ENCODE measurements at places on chromosomes 5 and 9. TPM values are rescaled to one million over a fixed set of nuclear protein-coding genes. Genes with fewer than 3 reads are reported as not detected.

ESM1 gene
- 10.8 TPM for polyA plus RNA-seq

IL13 gene
- polyA plus RNA-seq: not detected

AIF1L gene
- polyA plus RNA-seq: 383 TPM

IL31RA gene
- not detected for polyA plus RNA-seq

IRGM gene
- 1.0 TPM for polyA plus RNA-seq

HACD4 gene
- 2.8 TPM for polyA plus RNA-seq

IL7R gene
- polyA plus RNA-seq: 1.2 TPM

TMEM252 gene
- polyA plus RNA-seq: 11.1 TPM

NEUROG1 gene
- polyA plus RNA-seq: not detected

PCDHB15 gene
- 15.0 TPM for polyA plus RNA-seq

PLEKHG4B gene
- polyA plus RNA-seq: 14.6 TPM

ZDHHC11 gene
- polyA plus RNA-seq: 11.8 TPM

CCL27 gene
- polyA plus RNA-seq: 0.59 TPM
